Fibroblast of the aortic adventitia (primary cell): ENCODE measurements at places on chromosomes 16 and 17.

- DNase-seq, result no peak
Measured at GRCh38 chr16:1089822-1090619, 6.0 kb downstream of the C1QTNF8 start.

DNA sequence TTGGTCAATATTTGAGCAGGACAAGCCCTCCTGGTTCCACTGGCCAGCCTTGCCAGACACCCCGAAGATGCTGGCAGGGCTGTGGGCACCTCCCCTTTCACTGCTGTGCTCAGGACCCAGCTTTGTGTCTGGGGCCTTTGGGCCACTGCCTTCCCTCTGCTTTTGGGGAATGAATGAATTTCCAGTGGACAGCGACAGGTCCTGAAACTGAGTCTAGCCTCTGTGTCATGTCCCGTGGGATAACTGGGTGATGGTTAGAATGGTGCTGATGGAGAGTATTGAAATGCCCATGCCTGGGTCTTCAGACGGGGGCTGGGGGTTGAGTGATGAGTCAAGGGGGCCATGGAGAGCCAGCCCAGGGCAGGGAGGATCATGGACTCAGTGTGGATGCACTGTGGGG lies 135.8 kb downstream of the FOXL1 start:
- peak; percentile 33 for DNase-seq

DNA sequence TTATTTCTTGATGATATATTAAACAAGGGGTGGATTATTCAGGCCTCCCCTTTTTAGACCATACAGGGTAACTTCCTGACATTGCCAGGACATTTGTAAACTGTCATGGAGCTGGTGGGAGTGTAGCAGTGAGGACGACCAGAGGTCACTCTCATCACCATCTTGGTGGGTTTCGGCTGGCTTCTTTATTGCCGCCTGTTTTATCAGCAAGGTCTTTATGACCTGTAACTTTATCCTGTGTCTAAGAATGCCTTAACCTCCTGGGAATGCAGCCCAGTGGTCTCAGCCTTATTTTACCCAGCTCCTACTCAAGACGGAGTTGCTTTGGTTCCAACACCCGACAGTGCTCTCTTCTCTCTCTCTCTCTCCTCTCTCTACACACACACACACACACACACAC lies 221.9 kb downstream of the C16orf95 start:
- no peak for DNase-seq

DNA sequence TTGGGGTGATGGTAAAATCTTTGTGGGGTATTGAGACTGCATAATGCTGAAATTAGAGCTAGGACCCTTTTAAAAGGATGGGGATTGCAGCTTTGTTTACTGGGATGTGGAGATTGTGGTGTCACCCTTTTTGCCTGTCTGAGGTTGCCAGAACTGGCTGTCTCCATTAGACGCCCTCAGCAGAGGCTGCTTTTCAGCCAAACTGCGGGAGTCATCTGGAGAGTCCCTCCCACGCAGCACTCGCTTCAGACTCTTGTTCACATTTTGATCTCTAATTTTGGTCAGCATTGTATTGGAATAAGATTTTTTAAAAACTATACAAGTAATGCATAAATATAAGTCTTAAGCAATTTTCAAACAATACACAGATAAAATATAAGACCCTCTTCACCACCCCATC lies 27.9 kb upstream of the JPT2 start:
- peak; percentile 4 for DNase-seq

DNA sequence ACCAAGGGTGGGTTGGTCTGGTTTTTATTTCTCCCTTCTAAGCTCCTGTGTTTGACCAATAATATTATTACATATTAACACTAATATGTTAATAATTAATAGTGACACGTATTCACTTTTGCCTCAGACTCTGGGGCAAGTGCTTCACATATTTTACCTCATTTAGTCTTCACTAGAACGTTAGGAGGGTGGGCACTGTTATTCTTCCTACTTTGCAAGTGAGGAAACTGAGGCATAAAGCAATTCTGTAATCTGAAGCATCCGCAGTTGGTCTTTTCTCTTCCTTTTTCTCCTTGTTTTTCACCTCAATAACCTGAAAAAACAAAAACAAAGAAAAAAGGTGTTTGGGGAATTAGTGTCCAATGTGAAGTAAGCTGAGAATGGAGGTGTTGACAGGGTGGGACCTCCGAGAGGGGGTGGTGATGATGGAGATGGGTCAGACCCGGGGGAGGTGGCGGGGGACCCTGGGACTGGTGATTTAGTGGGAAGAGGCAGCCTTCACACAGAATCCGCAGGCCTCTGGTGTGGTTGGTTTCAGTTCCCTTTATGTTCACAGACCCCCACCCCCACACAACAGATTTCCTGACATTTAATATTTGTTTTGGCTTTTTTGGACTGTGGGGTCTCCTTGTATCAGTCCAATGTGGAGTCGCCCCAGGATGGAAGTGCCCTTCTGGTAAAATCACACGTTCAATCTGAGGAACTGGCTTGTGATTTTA lies 3.7 kb downstream of the CDH1 start:
- DNase-seq, result no peak

GRCh38 chr16:20393801-20394577 lies 10.5 kb downstream of the PDILT start:
- no peak for DNase-seq

GRCh38 chr17:57021226-57021940 lies 43.5 kb downstream of the SCPEP1 start:
- DNase-seq, result no peak

GRCh38 chr17:75978938-75979704 lies at the start of the genes ACOX1 and TEN1:
ACOX1 (minus strand) TSS chr17:75979166; CDS start chr17:75979073, 93 bp downstream.
TEN1 (plus strand) TSS chr17:75979240; CDS start chr17:75986193, 6,953 bp downstream.
- DNase-seq, result peak; percentile 96

- peak; percentile 89 for DNase-seq
Measured at GRCh38 chr17:50151041-50151936, 812 bp upstream of the PPP1R9B start.

GRCh38 chr17:269616-270514 lies 82.7 kb downstream of the RPH3AL start:
- DNase-seq, result no peak

DNA sequence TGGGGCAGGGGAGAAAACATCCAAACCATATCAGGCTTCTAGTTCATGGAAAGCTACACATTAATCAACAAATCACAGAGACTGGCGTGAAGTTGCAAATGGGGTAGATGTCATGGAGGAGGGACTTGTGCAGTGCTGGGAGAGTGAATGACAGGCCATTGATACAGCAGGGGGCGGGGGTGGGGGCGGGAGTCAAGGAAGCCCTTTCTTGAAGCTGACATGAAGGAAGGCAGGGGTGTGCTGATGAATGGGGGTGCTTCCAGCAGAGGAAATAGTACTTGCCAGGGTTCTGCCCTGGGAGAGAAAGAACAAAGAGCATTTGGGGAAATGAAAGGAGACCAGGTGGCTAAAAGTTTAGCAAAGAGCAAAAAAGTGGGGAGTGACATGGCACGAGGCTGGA lies 269.9 kb downstream of the SHISA9 start:
- no peak for DNase-seq

GRCh38 chr17:71632328-71632727 lies 488.5 kb upstream of the SOX9 start:
- peak; percentile 20 for DNase-seq

- DNase-seq, result peak; percentile 81
Measured at GRCh38 chr16:31868691-31869167, 4.9 kb upstream of the ZNF267 start.

- no peak for DNase-seq
Measured at GRCh38 chr17:6475411-6475810, 31.2 kb downstream of the PIMREG start.

- DNase-seq, result no peak
Measured at GRCh38 chr16:81956213-81956948, 54.9 kb downstream of the SDR42E1 start.

DNA sequence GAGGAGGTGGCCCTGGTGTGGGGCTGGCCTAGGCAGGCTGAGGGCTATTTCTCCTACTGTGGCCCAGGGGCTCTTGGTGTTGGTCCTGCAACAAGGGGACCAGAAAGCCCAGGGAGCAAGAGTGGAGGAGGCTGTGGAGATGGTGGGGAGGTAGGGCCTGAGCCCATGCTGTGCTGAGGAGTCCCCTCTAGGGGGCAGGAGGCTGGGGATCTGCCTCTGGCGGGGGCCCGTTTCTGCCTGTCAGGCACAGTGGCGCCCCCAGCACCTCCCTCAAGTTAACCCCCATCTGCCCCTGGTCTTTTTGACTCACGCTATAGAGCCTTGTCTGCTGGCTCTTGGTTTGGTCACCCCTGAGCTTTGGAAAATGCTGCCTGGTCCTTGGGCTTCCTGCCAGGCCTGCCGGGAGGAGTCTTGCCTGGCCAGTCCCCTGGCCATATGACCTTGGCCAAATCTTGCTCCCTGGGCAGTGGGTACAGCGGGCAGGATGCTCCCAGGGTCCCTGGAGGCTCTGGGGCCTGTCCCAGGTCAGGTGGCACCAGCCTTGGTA lies 5.9 kb downstream of the BAIAP2 start:
- peak; percentile 22 for DNase-seq

- DNase-seq, result no peak
Measured at GRCh38 chr17:80253631-80254395, 6.8 kb upstream of the RNF213 start.

DNA sequence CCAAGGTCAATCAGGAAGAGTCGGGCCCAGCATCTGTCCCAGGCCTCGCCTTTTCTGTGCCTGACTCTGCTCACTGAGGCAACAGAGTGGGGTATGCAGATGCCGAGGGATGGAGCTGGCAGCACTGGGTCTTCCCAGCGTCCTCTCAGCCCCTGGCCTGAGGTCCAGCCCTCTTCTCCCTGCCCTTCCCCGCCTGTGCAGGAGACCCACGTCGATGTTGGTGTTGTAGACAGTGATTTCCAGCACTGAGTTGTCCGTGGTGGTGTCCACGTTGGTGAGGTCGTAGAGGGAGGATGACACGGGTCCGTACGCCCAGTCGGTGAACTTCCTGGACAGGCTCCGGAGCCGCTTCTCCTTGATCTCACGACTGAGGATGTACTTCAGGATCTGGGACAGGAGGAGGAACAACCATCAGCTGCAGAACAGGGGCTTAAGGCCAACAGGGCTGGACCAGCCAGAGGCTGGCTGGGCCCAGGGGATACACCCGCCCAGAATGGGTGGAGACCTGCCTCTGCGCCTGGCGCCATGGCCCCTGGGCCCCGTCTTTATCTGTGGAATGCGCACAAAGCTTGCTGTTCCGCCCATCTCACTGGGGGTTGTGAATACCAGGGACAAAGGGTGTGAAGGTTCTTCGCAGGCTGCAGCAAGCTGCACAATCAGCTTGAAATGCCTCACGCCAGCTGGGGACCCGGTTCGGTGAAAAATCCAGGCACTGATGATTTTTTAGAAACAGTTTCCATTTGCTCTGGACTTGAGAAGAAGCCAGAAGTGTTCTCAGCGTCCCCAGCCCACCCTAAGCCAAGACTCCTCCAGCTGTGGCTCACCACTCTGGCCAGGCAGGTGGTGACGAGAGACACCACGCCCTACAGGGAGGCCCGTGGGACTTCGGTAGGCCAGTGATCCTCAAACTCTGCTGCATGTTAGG lies 27.5 kb downstream of the TRPV3 start:
- peak; percentile 96 for DNase-seq

DNA sequence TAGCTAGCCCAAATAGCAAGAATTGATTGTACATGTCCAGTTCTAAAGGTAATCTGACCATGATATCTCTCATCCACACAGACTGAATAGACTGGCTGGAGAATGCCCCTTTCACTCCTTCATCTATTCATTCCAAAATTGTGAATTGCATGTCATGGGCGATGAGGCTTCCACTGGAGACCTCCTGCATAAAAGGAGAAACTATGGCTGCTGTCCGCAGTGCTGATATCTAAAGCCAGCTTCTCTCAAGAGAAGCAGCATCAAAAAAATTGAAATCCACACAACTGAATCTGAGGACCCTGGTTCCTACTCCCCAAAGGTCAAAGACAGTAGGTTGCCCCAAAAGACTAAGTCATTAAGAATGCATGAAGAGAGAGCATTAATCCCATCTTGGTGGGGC lies 7.9 kb upstream of the SCNN1G start:
- peak; percentile 13 for DNase-seq

GRCh38 chr17:1597861-1598342 lies 30.7 kb downstream of the SLC43A2 start:
- no peak for DNase-seq

GRCh38 chr16:25005445-25006306 lies 9.5 kb downstream of the ARHGAP17 start:
- peak; percentile 33 for DNase-seq

- peak; percentile 29 for DNase-seq
Measured at GRCh38 chr16:70688246-70688742, 2.4 kb upstream of the MTSS2 start.

DNA sequence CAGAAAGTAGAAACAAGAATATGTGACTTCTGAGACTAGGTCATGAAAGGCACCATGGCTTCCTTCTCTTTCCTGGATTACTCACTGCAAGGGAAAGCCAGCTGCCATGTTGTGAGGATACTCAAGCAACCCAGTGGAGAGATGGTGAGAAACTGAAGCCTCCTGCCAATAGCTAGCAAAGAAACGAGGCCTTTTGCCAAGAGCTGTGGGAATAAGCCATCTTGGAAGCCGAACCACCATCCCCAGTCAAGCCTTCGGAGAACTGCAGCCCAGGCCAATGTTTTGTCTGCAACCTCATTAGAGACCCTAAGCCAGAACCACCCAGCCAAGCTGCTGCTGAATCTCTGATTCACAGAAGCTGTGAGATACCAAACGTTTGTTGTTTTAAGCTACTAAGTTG lies 104.7 kb upstream of the CRHR1 start:
- no peak for DNase-seq

- DNase-seq, result peak; percentile 95
Measured at GRCh38 chr17:10681866-10682446, 15.4 kb downstream of the SCO1 start.

- DNase-seq, result no peak
Measured at GRCh38 chr16:3248596-3248995, 7.8 kb downstream of the MEFV start.

- no peak for DNase-seq
Measured at GRCh38 chr16:86151239-86151851, 252.4 kb downstream of the IRF8 start.

GRCh38 chr17:49132699-49133364 lies at the start of gene B4GALNT2:
B4GALNT2 (plus strand) TSS chr17:49132769; CDS start chr17:49132793, 24 bp downstream.
- DNase-seq, result no peak

GRCh38 chr16:69618307-69618706 lies 52.5 kb downstream of the NFAT5 start:
- DNase-seq, result peak; percentile 40

DNA sequence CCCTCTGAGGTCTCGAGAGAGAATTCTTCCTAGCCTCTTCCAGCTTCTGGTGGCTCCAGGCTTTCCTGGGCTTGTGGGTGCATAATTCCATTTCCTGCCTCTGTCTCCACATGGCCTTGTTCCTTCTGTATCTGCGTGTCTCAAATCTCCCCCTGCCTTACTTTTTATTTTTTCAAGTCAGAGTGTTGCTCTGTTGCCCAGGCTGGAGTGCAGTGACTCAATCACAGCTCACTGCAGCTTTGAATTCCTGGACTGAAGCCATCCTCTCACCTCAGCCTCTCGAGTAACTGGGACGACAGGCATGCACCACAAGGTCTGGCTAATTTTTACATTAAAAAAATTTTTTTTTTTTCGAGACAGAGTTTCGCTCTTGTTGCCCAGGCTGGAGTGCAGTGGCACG lies 120.6 kb downstream of the SHISA9 start:
- DNase-seq, result no peak

DNA sequence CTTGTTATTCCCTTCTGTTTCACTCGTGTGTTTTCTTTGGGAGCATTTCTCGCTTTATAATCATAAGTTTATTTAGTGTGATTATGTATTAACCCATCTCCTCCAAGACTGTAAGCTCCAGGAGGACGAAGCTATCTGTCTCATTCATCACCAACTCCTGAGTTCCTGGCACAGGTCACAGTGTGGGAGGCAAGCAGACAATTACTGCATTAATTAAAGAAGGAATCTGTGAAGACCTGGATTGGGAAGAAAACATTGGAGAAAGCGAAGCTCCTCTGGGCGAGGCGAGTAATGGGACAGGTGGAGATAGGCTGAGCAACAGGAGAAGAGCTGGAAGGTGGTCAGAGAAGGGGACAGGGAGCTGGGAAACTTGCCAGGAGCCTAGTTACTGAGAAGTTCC lies 7.8 kb upstream of the CAMKK1 start:
- no peak for DNase-seq
